ENCODE measurements at places on chromosomes 7 and 10.

- no peak for DNase-seq
Measured at GRCh38 chr10:25565570-25565969, 368.5 kb upstream of the MYO3A start.

DNA sequence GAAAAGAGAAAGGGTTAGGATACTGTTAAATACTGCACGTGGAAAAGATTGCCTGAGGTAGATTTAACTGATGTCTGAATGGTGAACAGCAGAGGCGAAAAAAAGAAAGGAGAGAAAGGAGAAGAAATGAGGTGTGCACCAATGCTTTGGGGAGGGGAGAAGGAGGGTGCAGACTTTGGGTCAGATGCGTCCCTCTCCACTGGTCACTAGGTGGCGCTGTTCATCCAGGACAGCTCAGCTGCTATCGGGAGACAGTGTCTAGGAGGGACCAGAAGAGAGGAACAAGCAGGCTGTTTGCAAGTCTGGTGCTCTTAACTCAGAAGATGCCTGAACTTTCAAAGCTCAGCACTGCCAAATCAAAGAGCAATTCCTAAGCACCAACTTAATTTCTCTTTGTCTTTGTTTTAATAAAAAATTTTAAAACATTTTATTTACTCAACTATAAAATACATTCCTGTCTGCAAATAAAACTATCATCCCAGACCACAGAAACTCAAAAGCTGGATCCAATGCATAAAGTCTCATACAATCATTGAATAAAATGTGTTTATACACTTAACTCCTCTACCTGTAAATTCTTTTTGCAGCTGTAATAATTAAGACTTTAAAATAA is 83.9 kb upstream of the PDLIM1 start:
- DNase-seq: no peak

- DNase-seq: no peak
Measured at GRCh38 chr7:29400437-29400836, 163.2 kb upstream of the PRR15 start.

DNA sequence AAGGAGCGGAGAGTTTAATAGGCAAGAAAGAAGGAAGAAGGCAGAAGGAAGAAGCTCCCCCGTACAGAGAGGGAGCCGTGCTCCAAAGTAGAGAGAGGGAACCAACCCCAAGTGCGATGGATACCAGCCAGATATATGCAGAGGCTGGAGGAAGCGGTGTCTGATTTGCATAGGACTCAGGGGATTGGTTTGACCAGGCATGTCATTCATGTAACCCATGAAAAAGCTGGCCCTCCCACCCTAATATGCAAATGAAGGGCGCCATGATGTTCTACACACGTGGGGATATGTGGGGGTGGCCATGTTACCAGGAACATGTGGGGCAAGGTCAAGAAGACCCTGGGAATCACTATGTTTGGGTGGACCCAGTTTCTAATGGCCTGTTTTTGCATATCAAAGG is 40.6 kb upstream of the FAM3C start:
- DNase-seq: no peak

- DNase-seq: no peak
Measured at GRCh38 chr7:29209745-29210144, 15.2 kb downstream of the CHN2 start.

DNA sequence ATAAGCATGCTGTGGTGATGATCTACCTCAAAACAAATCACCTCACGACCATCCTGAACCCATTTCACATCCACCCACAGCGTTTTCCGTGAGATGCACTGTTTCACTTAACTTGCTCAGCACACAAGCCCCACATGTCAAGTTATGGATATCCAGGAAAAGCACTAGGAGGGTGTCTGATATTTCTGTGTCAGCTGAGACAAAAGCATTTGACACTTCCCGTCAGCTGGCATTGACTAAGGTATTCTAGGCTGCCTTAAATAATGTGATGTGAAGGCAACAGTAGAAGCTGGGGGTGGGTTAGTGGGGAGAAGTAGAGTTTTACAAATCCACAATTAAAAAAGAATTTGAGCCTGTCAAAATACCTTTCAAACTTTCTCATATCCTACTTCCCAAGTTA is 68.7 kb upstream of the MDFIC start:
- DNase-seq: no peak

DNA sequence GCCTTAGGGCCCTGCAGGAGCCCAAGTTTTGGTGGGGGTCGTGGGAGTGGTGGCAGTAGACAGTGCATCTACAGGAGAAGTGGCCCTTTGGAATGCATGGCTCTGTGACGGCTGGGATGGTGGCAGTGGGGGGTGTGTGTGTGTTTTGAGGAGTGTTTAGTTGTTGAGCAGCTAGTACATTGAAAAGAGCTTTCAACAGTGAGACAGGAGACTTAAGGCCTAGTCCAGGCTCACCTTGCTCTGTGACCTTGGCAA is 27.1 kb downstream of the ZNF775 start:
- no peak for DNase-seq

GRCh38 chr7:51647931-51648351 is 331.3 kb upstream of the COBL start:
- DNase-seq: no peak

DNA sequence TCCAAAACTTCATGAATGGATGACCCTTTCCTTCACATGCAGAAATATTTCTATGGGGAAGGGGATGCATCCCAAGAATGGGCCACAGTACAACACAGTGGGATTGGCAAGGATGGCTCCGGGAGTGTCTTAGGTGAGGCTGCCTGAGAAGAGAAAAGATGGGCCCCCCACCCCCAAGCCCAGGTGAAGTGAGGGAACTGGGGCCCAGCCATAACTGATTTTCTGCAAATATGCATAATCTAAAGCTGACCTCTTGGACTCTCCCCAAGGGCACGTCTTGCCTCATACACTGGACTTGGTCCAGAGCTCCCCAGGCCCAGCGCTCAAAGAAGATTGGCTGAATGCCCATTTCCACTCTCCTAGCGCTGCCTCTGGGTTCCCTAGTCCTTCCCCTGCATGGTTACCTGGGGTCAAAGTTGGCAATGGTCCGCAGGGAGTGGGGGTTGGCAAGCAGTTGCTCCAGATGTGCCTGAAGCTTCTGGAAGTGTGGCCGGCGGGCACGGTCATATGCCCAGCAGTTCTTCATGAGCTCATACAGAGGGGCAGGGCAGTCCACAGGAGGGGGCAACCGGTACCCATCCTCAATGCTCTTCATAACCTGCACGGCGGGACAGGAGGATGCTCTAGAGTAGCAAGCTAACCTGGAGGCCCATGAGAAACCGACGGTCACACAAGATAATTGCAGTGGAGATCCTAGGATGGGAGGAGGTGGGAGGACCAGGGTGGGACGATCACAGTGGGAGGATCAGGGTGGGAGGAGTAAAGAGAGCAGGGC is 12.3 kb downstream of the ZYX start:
- DNase-seq: no peak

DNA sequence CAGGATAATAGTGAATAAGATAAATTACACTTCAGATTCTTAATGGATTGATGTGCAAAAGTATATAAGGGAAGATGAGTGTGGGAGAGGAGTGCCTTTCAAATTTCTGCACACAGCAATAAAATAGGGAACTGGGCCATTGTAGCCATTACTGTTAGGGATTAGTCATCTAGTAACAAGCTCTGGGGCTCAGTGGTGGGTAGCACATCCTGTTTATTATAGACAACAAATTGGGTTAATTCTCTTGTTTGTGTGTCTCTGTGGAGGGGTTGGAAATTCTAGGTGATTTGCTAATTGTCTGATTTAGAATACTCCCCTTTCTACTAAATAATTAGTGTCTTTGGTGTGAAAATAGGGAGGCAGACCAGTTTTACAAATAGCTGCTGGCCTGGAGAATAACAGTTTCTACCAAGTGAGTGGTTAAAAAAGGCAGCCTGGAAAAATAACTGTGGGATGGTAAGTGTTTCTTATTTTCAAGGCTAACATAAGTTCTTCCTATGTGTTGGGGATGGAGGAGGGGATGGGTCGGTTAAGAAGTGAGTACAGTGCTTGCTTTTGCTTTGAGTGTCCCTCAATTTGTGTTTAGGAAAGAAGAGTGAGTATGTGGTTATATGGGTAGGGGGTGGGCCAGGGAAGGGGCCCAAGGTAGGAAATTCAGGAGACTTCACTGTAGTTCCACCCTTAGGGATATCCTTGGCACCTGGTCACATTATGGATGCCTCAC is 43.3 kb upstream of the TMEM248 start:
- DNase-seq: no peak

- DNase-seq: no peak
Measured at GRCh38 chr10:94088926-94089381, 95.2 kb downstream of the PLCE1 start.

- DNase-seq: no peak
Measured at GRCh38 chr7:105257338-105257737, 131.4 kb downstream of the SRPK2 start.

GRCh38 chr10:119805702-119806230 is 66.9 kb downstream of the MCMBP start:
- DNase-seq: no peak

DNA sequence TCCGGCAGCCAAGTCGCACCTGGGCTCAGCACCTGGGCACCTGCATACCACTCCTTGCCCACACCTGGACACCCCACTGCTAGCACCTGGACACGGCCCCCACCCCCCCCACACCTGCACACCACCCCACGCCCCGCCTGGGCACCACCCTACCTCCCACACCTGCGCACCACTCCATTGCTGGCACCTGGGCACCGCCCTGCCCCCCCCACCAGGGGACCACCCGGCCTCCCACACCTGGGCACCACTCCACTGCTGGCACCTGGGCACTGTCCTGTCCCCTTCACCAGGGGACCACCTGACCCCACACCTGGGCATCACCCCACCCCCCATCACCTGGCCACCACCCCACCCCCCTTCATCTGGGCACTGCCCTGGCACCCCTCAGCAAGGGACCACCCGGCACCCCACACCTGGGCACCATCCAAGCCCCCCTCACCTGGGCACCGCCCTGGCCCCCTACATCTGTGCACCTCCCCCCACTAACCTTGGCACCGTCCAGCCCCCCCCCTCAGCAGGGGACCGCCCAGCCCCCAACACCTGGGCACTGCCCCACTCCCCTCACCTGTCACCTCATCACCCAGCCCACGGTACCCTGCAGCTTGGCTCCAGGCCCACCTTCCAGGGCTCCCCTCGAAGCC is 33.8 kb upstream of the RNF32 start:
- no peak for DNase-seq

DNA sequence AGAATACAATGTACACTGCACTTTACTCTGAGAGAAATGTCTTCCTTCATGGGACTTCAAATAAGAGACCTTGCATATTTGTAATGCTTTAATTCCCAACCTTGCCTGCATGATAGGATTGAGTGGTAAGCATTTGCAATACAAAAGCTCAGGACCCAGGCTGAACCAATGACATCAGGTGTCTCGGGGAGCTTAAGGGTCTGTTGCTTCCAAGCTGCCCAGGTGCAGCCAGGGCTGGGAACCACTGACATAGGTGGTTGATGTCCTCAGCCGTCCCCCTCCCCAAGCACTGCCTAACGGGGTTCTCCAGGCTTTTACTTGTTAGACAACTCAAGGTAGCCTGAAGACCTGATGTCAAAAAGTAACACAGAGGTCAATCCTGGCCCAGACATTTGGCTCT is 29.1 kb downstream of the FIGNL1 start:
- no peak for DNase-seq

DNA sequence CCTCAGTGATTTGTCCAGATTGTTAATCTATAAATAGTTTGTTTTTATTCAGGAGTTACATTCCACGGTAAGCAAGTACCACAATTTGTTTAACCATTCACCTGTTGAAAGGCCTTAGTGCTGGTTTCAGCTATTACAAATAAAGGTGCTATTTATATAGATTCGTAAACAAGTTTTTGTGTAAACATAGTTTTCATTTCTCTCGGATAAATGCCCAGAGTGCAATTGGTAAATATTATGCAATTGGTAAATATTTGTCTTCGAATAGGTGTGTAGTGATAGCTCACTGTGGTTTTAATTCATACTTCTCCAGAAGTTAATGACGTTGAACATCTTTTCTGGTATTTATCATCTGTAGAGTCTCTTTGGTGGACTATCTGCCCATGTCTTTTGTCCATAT is 76.4 kb upstream of the RSU1 start:
- DNase-seq: no peak

DNA sequence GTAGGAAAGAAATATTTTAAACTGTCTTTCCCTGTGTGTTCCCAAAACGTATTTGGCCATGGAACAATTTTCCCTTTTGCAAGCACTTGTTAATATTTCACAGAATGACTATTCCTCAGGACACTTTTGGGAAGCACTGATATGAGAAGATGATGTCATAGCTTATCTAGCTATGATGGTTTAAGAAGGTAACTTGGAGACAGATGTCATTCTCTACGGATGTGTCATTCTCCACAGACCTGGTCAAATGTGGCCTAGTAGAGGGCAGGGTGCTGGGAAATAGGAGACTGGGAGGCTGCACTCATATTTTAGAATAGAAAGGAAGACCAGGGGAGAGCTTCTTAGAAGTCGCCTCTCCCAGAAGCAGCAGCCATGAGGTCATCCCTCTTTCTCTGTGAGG is 220.7 kb upstream of the GLI3 start:
- no peak for DNase-seq

DNA sequence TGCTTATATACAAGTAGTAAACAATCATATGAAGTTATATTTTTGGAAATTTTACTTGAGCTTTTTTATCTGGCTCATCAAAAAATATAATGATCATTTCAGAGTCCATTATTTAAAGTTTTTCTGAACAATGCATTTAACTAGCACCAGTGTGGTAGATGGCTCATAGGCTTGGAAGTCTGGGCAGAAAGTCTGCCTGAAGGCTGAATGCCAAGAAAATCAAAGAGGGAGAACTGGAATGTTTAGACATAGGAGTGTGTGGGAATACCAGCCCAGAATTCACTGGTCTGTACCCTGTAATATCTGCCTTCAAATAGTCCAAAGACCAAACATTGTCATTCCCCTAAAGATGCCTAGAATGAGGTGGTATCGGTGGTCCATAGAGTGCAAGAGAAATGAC is 40.3 kb upstream of the ANK3 start:
- DNase-seq: no peak

DNA sequence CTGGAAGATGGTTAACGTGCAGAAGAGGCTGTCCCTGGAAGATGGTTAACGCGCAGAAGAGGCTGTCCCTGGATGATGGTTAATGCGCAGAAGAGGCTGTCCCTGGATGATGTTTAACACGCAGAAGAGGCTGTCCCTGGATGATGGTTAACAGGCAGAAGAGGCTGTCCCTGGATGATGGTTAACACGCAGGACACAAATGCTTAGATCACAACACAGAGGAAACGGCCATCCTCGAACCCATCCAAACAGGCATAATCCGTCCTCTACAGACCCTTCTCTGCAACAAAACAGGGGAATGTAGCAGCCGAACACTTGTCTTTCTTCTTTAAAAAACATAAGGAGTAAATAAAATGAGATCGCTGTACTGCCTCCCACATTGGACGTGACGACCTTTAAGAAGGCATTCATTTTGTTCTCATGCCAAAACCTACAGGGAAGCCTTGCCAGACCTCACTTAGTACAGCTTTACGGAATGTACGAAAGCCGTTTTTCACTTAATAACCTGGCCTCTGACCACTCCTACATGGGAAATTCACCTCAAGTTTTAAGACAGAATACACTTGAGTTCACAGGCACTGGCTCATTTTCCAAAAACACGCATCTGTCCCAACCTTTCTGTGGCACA is 245.2 kb downstream of the ZMYND11 start:
- DNase-seq: no peak

Measured in activated CD8-positive, alpha-beta memory T cell treated with anti-CD3 and anti-CD28 coated beads for 1 hour (primary cell).